ENCODE measurements at places on chromosomes 3 and 15.

DNA sequence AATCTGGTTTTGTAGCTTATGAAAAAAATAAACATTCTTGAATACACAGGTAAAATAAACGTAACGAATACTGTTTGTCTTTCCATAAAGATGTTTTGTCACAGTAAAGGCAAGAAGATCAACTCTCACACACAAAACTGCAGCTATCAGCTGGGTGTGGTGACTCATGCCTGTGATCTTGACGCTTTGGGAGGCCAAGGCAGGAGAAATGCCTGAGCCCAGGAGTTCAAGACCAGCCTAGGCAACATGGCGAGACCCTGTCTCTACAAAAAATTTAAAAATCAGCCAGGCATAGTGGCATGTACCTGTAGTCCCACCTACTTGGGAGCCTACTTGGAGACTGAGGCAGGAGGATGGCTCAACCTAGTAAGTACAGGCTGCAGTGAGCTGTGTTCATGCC is 39.6 kb downstream of the CBLB start:
- DNase-seq: no peak

- DNase-seq: no peak
These were observed 88.2 kb upstream of the FLNB start for GRCh38 chr3:57919987-57920386.

DNA sequence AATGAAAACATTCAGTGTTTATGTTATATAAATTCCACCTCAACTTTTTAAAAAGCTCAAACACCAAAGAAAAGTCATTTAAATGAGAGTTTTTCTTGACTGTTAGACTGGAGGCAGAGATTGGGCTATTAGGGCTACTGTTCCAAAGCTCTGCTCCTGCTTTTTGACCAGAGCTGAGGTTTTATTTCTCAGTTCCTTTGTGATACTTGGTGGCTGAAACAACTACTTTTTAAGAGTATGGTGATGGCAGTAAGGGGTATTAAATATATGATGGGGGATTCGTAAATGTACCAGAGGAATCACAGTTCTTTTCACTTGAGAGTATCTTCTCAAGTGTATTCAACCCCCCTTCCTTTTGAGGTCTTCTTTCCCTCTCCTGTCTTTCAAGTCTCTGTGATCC is 186.1 kb upstream of the CGNL1 start:
- no peak for DNase-seq

DNA sequence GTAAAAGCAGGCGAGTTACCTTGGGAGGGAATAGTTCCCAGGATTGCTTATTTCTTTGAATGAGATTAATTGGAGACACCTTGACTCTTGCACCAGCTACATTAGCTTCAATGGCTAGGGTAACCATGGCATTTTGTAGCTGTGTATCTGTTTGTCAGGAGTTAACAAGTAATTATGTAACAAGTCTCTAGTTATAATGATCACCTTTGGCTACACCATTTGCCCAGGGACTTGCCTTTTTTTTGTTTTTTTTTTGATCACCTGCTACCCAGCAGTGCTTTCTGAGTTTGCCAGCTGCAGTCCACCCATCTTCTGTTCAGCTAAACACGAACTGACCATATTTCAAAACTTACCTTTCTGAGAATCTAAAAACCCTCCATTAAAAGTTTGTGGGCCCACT is 2.2 kb downstream of the MED12L start:
- no peak for DNase-seq

Measured in ACHN (cell line).